ENCODE measurements at places on chromosomes 11 and 22.
A peak's percentile ranks its signal among the peaks of the same experiment; 100 is the strongest.

- DNase-seq = no peak
These were observed 221.1 kb downstream of the OR4A5 start for GRCh38 chr11:54927704-54928103.

DNA sequence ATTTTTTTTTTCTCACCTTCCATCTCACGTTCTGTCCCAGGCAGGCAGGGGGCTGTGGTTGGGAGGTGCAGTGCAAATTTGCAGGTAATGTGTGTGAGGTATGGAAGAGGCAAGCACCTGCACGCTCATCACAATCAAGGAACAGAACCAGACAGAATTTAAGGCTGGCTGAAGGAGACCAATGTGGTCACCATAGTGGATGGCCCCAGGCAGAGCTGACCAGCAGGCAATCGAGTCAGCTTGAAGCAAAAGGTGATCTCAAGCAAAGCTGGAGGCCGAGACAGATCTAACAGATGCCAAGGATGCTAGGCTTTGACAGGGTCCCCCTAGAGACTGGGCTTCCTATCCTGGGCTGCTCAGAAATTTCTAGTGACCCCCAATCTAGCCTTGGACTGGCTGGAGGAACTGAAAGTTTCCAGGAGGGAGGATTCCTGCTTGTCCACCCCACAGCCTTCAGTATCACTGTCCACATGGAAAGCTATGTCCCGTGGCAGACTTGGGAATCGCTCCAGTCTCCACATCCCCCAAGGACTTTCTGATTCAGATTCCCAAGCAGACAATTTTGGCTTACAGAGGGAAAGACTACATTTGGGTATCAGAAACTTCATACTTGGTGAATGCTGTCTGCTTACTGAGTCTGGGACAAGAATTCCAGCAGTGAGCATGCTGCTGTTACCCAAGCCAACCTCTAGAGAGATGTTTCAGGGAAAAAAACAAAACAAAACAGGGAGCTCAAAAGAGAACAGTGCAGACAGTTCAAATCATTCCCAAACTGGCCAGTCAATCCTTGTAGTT lies 9.0 kb upstream of the MICAL3 start:
- DNase-seq = no peak

GRCh38 chr11:115489466-115489865 lies 14.7 kb downstream of the CADM1 start:
- no peak for DNase-seq

DNA sequence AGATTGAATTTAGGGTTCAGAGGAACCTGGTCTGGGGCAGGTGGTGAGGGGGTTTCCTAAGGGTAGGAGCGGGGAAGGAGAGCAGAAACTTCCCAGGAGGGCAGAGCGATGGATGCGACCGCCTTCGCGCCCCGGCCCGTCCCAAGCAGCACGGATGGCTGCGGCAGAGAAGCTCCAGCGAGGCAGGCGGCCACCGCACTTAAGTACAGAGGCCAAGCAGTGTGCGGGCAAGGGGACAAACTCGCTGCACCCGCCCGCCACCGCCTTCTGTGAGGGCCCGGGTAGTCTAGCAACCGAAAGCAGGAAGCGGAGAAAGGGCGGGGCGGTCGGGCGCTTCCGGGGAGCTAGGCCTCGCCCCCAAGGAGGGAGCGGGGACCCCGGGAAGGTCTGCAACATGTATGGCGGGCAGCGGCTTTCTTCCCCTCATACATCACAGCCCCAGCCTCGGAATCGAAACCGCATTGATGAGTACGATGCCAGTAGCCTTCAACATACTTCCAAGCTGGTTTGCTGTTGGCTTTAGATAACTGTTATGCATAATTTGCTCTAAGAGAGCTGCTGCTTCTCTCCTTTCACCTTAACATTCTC lies at the start of gene AGBL2:
Gene AGBL2, minus strand, starts transcription at position 288 of the 588 bp plus-strand sequence. CDS start 719 bp downstream, outside the sequence.
- peak; percentile 74 for DNase-seq

GRCh38 chr11:124807660-124808270 lies 7.6 kb upstream of the MSANTD2 start:
- no peak for DNase-seq

- DNase-seq = peak; percentile 89
These were observed 6.0 kb upstream of the ARHGAP42 start for GRCh38 chr11:100681064-100681502.

- no peak for DNase-seq
These were observed 55.7 kb downstream of the ARHGAP8 start for GRCh38 chr22:44807915-44808690.

GRCh38 chr11:1744891-1745700 lies 5.3 kb downstream of the IFITM10 start:
- DNase-seq = no peak

GRCh38 chr11:38582151-38582550 lies 1984.1 kb upstream of the RAG2 start:
- DNase-seq = no peak

- peak; percentile 47 for DNase-seq
These were observed at the start of gene PATZ1 for GRCh38 chr22:31346255-31346732. Gene PATZ1, minus strand, starts transcription at chr22:31346346. Its CDS starts 744 bp downstream, at chr22:31345602.

GRCh38 chr11:12767027-12767426 lies 92.8 kb downstream of the TEAD1 start:
- no peak for DNase-seq

DNA sequence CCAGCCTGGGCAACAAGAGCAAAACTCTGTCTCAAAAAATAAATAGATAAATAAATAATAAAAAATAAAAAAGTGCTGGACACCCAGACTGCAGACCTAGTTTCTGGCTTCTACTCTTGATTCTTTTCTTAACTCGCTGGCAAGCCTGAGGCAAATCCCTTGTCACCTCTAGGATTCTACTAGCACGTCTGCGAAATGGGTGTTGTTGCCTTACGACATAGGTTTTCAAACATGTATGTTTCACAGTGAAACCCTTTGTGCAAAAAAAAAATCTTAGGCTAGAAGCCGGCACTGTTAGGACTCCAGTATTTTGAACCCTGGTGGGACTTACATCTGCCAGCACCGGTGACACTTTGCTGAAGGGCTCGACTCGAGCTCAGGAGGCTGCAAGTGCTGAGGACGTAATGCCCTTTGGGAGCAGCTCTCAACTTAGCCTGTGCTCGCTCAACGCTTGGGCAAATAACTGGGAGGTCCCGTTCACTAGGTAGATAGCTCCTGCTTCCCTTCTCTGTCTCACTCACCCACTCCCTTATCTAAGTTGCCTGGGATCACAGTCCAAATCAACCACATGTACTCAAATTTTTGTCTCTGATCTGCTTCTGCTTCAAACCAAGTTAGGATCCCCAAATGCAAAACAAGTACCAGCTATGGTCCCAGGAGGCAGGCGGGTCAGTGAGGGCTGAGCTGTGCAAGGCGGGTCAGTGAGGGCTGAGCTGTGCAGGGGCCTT lies 34.7 kb upstream of the MYH9 start:
- no peak for DNase-seq

All from NCI-H774 (cell line).